AG04450 (cell line): ENCODE measurements at places on chromosomes 5 and 9. TPM values are rescaled to one million over a fixed set of nuclear protein-coding genes. Genes with fewer than 3 reads are reported as not detected.
A peak's percentile ranks its signal among the peaks of the same experiment; 100 is the strongest.

NOXA1 gene
- 0.06 and 0.09 TPM in 2 replicates for polyA plus RNA-seq

DNA sequence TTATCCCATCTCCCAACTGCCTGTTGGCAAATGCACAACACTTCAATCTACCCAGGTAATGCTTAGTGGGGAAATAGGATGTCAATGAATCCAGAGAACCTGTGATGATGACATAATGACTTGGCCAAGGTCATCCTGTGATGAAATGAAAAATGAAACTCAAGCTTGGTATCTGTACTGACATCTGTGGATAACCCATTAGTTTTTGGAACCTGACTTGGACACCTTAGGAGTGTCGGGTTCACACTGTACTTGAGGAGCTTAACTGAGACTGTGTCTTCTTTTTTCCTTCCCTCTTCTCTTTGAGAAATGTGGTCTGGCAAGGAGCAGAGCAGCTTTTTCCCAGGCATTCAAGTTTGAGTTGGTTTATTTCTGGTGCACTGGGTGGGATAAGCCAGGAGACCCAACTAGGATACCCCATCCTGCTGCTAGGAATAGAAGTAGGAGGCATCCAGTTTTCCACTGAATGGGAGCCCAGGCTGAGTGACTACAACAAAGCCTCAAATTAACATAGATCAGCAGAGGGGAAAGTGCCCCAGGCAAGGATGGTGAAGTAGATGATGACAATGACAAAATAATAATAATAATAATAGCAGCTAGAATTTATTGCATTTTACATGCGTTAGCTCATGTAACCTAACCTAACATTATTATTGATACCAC is 72.1 kb downstream of the ADRB2 start:
- no peak for DNase-seq

PCDHA1 gene
- 0.06 and 0.09 TPM in 2 replicates for polyA plus RNA-seq

DNA sequence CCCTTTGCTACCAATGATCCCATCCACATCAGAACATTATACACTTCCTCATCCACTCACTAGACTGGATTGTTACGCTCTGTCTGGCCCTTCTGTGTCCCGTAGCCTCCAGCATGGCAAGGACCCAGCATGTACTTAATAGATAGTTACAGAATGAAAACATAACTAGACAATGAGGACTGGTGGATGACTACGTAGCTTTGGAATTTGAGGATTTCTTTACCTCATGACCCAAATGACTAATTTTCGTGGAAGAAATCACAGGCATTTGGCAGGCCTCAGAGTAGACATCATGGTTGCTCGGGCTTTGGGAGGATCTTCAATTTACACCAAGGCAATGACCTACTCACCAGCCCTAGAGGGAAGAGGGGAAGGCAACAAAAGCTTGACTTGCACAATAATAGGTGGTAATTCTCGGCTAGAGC is 299.8 kb downstream of the TLE1 start:
- peak; percentile 92 for DNase-seq

EDIL3 gene
- 42.0 and 61.9 TPM in 2 replicates for polyA plus RNA-seq

PCA3 gene
- polyA plus RNA-seq: not detected in 2 replicates

MAT2B gene
- polyA plus RNA-seq: 59.5 and 86.4 TPM in 2 replicates

DNA sequence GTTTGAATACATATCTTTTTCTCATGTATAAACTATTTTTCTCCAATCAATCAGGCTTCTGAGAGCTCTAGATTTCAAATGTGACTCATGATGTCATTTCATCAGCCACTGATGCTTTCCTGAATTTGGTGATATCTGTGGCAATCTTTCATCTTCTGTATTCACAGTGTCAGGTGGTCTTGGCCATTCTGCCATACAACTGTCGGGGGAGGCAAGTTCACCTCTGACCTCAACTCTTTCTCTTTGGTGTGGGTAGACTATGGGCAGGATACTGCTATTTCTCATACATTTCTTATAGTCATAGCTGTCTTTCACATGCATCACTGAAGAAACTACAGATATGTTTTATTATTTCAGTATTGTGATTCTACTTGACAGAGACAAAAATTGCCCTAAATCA is 414.1 kb upstream of the MEF2C start:
- DNase-seq: no peak

GRCh38 chr5:150190987-150191386 is 1.1 kb downstream of the SLC6A7 start:
- no peak for DNase-seq

GRCh38 chr5:61482980-61483379 is 150.9 kb downstream of the ZSWIM6 start:
- DNase-seq: no peak

ORM2 gene
- polyA plus RNA-seq: not detected in 2 replicates

CKS2 gene
- 105 and 137 TPM in 2 replicates for polyA plus RNA-seq

- DNase-seq: no peak
These were observed 39.0 kb downstream of the ADAMTS12 start for GRCh38 chr5:33852837-33853236.

- DNase-seq: peak; percentile 69
These were observed at the start of gene FAXDC2 for GRCh38 chr5:154850255-154851062. TSS of gene FAXDC2 (minus strand) at chr5:154850603. CDS start at chr5:154838178, 12,425 bp downstream.

- DNase-seq: no peak
These were observed 45.4 kb upstream of the CAST start for GRCh38 chr5:96616801-96617200.

LRRC19 gene
- polyA plus RNA-seq: not detected in 2 replicates

TLR4 gene
- not detected in 2 replicates for polyA plus RNA-seq

PCDHB8 gene
- polyA plus RNA-seq: 0.20 and 0.25 TPM in 2 replicates

NXNL2 gene
- 0.31 and 0.92 TPM in 2 replicates for polyA plus RNA-seq

DNA sequence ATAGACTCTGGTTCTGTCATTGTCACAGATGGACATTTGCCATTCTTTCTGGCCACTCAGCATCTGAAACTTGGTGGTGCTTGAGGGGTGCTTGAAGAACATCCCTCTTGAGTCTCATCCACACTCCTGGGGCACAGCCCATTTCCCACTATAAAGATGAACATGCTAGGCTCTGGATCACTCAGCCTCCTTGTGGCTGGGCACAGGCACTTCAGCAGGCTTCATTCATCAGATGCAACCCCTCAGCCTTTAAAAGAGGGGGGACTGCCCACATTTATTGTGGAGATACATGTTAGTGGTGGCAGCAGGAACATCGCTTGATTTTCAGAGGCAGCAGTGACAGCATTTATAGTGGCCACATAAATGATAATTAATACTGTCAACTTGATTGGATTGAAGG is 124.7 kb upstream of the NIPBL start:
- DNase-seq: no peak

GRCh38 chr9:35487081-35487480 is 2.8 kb upstream of the RUSC2 start:
- DNase-seq: no peak

SGCD gene
- 19.7 and 25.2 TPM in 2 replicates for polyA plus RNA-seq

DNA sequence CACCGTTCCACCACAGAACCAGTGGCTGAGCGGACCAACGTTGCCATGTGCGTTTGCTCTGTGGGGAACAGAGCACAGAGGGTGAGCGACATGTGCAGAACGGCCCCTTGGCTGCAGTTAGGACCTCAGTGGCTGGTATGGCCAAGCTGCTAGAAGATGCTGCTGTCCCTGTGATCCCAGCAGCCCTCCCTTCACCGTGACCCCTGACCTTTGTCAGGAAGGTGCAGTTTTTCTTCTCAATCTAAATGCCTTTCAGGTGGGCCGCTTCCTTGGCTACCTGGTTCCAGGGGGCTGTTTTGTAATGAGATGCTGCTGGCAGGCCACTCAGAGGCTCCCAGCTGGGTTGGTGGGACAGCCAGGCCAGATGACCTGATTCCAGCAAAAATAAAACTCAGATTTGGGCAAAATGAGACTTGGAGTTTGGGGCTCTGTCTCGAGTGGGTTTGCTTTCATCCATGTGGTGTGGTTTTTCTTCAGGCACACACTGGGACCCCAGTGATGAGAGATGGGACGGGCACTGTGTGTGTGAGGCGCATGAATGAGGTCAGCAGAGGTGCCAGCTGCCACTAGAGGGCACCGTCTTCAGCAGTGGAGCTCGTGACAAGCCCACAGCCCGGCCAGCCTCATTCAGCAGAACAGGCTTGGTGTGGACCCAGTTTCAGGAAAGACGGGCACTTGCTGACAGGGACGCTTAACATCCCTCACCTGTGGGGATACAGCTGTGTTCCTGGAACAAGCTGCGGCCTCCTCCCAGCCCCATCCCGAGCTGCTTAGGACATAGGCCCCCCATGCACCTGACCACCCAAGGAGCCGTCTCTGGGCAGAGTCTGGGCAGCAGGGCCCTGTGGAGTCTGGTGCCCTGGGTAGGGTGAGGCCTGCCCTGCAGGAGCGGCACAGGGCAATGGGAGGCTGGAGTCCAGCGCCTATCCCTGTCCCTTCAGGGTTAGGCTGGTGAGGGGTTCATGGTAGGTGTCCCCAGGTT is 4.1 kb downstream of the MRPS2 start:
- no peak for DNase-seq

DNA sequence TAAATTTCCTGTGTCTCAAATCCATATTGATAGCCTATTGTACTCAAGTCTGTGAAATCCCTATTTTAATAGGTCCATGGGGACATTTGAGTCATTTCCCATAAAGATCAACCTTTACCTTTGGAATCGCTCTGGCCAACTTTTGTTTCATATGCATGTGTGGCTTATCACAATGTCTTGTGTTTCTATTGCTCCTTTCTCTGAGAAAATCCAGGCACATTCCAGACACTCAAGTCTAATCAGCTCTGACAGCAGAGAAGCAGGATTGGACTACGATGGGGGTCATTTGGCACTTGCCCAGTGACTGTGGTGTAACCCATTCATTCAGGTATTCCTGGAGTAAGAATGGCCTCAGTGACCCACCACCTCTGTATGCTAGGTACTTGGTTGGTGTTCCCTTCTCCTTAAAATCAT is 48.4 kb downstream of the ACTBL2 start:
- DNase-seq: no peak

- DNase-seq: no peak
These were observed 147.9 kb downstream of the MACROH2A1 start for GRCh38 chr5:135251093-135251492.

RALGPS1 gene
- polyA plus RNA-seq: 4.4 and 4.6 TPM in 2 replicates

SLC31A2 gene
- polyA plus RNA-seq: 6.6 and 6.7 TPM in 2 replicates
